Activated CD4-positive, alpha-beta T cell treated with anti-CD3 and anti-CD28 coated beads, Interleukin-2, amount 10 ng/mL, durations not matched to agents 7 days and 5 days (primary cell): ENCODE measurements at places on chromosomes 1 and 21. TPM values are rescaled to one million over a fixed set of nuclear protein-coding genes. Genes with fewer than 3 reads are reported as not detected.

GRCh38 chr1:51610637-51611036 is 6.3 kb upstream of the OSBPL9 start:
- no peak overlapping the region for H3K27ac ChIP-seq
- no peaks in the 10 kb centered on the region for H3K36me3 ChIP-seq

DNA sequence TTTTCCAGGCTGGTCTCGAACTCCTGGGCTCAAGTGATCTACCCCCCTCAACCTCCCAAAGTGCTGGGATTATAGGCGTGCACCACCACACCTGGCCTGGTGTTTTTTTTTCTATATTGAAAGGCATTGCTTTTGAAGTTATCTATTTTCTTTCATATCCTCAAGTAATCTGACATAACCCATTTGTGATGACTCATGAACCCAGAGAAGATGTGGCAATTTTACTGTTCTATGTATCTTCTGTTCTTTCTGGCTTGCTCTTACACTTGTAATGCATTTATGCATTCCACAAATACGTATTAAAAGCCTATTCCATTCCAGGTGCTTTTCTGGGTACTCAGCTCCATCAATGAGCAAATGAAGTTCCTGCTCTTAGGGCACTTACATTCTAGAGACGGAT is 29.9 kb upstream of the ERRFI1 start:
- H3K27me3 ChIP-seq = peaks cover 9% of the 10 kb centered on the region
- H3K27ac ChIP-seq = no peak overlapping the region
- no peaks in the 10 kb centered on the region for H3K4me1 ChIP-seq
- H3K4me3 ChIP-seq = no peak overlapping the region

GRCh38 chr1:51518033-51518585 is 957 bp downstream of the EPS15 start:
- peaks cover 4% of the 10 kb centered on the region for H3K36me3 ChIP-seq
- H3K27ac ChIP-seq = peak overlapping the region; percentile 92
- H3K4me3 ChIP-seq = peak overlapping the region; percentile 90
- peaks cover 55% of the 10 kb centered on the region for H3K4me1 ChIP-seq

DNA sequence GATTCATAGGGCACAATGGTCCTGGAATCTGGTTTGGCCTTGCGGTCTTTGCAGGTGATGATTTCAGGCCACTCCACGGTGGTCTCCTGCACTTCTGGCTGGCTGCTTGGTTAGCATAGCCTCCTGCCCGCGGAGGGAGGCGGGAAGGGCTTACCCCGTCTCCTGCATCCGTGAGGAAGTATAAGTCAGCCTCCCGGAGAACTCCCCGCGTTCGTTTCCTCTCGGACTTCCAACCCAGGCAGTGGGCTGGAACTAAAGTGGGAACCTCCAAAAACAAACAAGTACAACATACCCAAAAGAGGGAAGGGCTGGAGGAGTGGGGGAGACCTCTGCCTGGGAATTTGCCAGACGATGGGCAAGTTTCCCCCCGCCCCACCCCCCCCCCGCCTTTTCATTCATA is 939 bp upstream of the CCN1 start:
- H3K4me3 ChIP-seq = no peak overlapping the region
- no peaks in the 10 kb centered on the region for H3K36me3 ChIP-seq
- peaks cover 74% of the 10 kb centered on the region for H3K27me3 ChIP-seq
- peaks cover 23% of the 10 kb centered on the region for H3K4me1 ChIP-seq
- H3K27ac ChIP-seq = no peak overlapping the region

Gene LENEP
- 1.0 TPM for total RNA-seq

GRCh38 chr1:209190591-209191261 is 392.8 kb upstream of the CAMK1G start:
- H3K36me3 ChIP-seq = no peaks in the 10 kb centered on the region
- no peaks in the 10 kb centered on the region for H3K4me1 ChIP-seq
- no peak overlapping the region for H3K27ac ChIP-seq
- no peaks in the 10 kb centered on the region for H3K27me3 ChIP-seq
- DNase-seq = peak; percentile 24

Gene RGS1
- 14.2 TPM for total RNA-seq

Gene SLC22A15
- 0.20 TPM for total RNA-seq

- DNase-seq = no peak
- no peaks in the 10 kb centered on the region for H3K36me3 ChIP-seq
- H3K4me3 ChIP-seq = no peak overlapping the region
- no peak overlapping the region for H3K27ac ChIP-seq
- H3K27me3 ChIP-seq = peaks cover 13% of the 10 kb centered on the region
Observed at GRCh38 chr1:223860051-223860622, 14.4 kb upstream of the TP53BP2 start.

DNA sequence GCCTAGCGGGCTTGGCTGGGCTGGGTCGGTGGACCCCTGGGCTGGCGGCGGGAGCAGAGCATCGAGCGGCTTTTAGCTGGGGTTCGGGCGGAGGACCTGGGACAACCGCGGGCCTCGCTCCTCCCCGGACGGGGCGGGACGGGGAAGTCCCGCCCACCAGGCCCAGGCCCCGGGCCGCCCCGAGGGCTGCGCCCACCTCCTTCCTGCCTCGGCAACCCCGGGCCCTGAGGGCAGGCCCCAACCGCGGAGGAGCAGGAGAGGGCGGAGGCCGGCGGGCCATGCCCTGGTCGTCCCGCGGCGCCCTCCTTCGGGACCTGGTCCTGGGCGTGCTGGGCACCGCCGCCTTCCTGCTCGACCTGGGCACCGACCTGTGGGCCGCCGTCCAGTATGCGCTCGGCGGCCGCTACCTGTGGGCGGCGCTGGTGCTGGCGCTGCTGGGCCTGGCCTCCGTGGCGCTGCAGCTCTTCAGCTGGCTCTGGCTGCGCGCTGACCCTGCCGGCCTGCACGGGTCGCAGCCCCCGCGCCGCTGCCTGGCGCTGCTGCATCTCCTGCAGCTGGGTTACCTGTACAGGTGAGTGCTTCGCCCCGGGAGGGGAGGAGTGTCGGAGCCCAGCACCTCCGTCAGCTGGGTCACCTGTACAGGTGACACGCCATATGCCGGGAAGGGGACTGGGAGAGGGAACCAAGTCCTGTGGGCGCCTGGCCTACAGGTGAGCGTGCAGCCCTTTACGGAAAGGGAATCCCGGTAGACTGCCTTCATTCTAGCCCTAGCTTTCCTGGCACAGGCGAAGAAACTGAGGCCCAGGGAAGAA is at the start of gene XKR8:
XKR8 (plus strand) TSS at position 182 of the 812 bp plus-strand sequence; CDS start at position 279, 97 bp downstream.
- H3K27me3 ChIP-seq = no peaks in the 10 kb centered on the region
- DNase-seq = peak; percentile 86
- H3K4me3 ChIP-seq = peak within 1 kb of the TSS; percentile 79
- H3K27ac ChIP-seq = peak within 1 kb of the TSS; percentile 88

- no peaks in the 10 kb centered on the region for H3K4me1 ChIP-seq
- H3K27me3 ChIP-seq = no peaks in the 10 kb centered on the region
- H3K27ac ChIP-seq = no peak overlapping the region
- H3K4me3 ChIP-seq = no peak overlapping the region
- DNase-seq = no peak
Observed at GRCh38 chr1:108009603-108010195, 44.7 kb upstream of the VAV3 start.

- H3K27ac ChIP-seq = no peak overlapping the region
- H3K27me3 ChIP-seq = peaks cover 11% of the 10 kb centered on the region
- no peak overlapping the region for H3K4me3 ChIP-seq
- no peaks in the 10 kb centered on the region for H3K36me3 ChIP-seq
- H3K4me1 ChIP-seq = no peaks in the 10 kb centered on the region
Observed at GRCh38 chr1:27383661-27384060, 528 bp upstream of the CD164L2 start.

Gene FHL3
- 9.9 TPM for total RNA-seq

Gene SPATA21
- not detected for total RNA-seq

DNA sequence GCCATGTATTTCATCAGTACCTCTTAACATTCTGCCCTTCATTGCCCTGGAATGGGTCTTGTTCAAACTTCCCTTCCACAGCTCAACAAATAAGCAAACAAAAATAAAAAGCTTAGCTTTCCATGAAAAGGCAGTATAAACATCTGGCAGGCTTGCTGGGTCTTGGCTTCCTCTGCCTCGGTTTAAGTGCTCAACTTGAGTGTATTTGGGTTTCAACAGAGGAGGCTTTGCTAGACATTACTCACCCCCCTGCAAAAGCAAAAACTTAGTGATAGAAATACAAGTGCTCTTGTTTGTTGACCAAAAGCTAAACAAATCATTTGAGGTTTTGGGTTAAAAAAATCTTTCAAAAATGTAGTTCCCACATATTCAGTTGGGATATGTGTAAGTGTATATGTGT is 518.5 kb downstream of the PLPP3 start:
- no peaks in the 10 kb centered on the region for H3K4me1 ChIP-seq
- no peak for DNase-seq
- no peak overlapping the region for H3K27ac ChIP-seq
- no peaks in the 10 kb centered on the region for H3K27me3 ChIP-seq
- H3K4me3 ChIP-seq = no peak overlapping the region

DNA sequence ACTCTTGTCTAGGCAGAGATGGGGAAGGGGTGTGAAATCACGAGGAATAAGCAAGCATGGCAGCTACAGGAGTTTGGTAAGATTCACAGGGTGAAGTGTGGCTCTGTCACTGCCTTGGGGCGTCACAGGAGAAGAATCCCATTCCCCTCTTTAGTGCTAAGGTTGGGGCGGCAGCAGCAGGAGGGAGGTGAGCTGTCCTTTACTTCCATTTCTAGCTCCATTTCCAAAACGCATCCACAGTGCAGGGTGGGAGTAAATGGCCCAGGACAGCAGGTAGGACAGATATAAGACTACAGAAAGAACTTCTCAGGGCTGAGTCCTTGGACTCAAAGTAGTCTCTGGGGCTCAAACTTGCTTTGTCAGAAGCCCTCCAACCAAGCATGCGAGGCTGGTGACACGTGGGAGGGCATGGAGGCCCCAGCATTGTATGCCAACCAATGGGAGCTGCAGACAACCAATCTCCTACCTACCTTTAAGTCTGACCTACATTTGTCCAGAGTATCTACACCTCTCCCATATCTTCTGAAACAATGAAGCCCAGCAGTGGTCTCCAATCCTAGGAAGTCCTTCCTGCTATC is 8.5 kb downstream of the MEF2D start:
- H3K27ac ChIP-seq = no peak overlapping the region
- peaks cover 36% of the 10 kb centered on the region for H3K36me3 ChIP-seq
- no peaks in the 10 kb centered on the region for H3K27me3 ChIP-seq

Gene FCRL1
- total RNA-seq = 0.22 TPM

DNA sequence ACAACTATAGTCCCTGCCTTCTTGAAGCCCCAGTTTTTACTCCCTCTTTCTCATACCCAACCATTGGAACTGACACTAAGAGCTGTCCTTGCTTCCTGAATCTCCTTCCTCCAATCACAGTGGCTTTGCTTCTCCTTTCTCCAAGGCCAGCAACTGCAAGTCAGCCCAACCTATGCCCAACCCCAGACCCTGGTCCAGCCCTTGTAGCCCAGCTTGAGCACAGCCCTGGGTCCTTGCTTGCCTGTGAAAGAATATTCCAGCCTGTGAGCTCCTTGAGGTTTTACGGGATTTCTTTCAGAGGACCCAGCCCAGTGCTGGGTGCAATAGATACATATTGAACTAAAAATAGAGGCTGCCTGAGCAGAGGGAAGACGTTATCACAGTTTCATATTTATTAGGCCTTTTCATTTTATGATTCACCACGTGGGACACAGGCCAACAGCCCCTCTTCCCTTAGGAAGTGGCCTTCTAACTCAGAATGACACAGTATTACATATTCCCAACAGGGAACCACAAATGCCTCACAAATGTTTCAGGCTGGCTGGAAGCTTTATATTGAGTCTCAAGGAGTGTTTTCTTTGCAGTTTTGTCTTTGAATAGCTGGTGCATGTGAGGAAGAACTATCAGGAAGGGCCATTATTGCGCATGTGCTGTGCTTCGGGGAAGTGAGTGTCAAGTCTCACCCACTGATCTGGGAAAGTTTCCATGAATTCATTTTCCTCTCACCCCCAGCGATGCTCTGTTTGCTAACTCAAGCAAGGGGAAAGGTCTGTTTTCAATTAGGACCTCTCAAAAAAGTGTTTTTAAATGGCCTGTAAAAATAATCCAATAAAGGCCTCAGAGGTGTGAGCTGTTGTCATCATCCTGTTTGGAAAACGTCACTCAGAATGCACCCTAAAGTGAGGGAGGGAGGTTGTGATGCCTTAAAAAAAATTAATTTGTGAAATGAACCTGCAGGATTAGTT is 92.3 kb upstream of the NFIA start:
- H3K4me3 ChIP-seq = no peak overlapping the region
- no peak for DNase-seq
- peaks cover 4% of the 10 kb centered on the region for H3K27me3 ChIP-seq
- no peak overlapping the region for H3K27ac ChIP-seq

Gene GUCA2A
- not detected for total RNA-seq

Gene SPATA46
- not detected for total RNA-seq

GRCh38 chr1:89739013-89739843 is 81.6 kb upstream of the LRRC8D start:
- DNase-seq = no peak
- peak overlapping the region; percentile 40 for H3K4me3 ChIP-seq
- H3K27ac ChIP-seq = peak overlapping the region; percentile 65
- peaks cover 22% of the 10 kb centered on the region for H3K36me3 ChIP-seq
- H3K27me3 ChIP-seq = no peaks in the 10 kb centered on the region

GRCh38 chr1:27145934-27146354 is 9.0 kb downstream of the SLC9A1 start:
- DNase-seq = no peak
- peaks cover 36% of the 10 kb centered on the region for H3K4me1 ChIP-seq
- H3K36me3 ChIP-seq = peaks cover 6% of the 10 kb centered on the region
- no peak overlapping the region for H3K27ac ChIP-seq

GRCh38 chr1:6614929-6615785 is 1.6 kb downstream of the PHF13 start:
- H3K4me3 ChIP-seq = peak overlapping the region; percentile 73
- H3K36me3 ChIP-seq = peaks cover 13% of the 10 kb centered on the region
- peak overlapping the region; percentile 77 for H3K27ac ChIP-seq
- H3K27me3 ChIP-seq = peaks cover 7% of the 10 kb centered on the region

- peaks cover 4% of the 10 kb centered on the region for H3K36me3 ChIP-seq
- no peaks in the 10 kb centered on the region for H3K4me1 ChIP-seq
- H3K4me3 ChIP-seq = no peak overlapping the region
Observed at GRCh38 chr21:32426592-32427051, 14.1 kb downstream of the EVA1C start.

Gene RUNX1
- 52.0 TPM for total RNA-seq

DNA sequence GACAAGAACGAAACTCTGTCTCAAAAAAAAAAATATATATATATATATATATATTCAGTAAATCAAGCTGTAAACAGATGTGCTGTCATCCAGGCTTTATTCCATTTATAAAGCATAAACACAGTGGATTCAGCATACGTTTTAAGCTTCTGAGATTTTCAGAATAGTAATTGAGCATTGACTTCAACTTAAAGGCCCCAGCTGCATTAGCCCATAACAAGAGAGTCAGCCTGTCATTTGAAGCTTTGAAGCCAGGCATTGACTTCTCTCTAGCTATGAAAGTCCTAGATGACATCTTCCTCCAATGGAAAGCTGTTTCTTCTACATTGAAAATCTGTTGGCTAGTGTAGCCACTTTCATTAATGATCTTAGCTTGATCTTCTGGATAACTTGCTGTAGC is 6.6 kb downstream of the KPNA6 start:
- peaks cover 9% of the 10 kb centered on the region for H3K36me3 ChIP-seq
- no peak overlapping the region for H3K27ac ChIP-seq
- no peaks in the 10 kb centered on the region for H3K27me3 ChIP-seq

Gene DPM3
- 50.1 TPM for total RNA-seq
